ENCODE measurements at places on chromosomes 12 and 14. TPM values are rescaled to one million over a fixed set of nuclear protein-coding genes. Genes with fewer than 3 reads are reported as not detected.
A peak's percentile ranks its signal among the peaks of the same experiment; 100 is the strongest.

- no peak for DNase-seq
Observed at GRCh38 chr12:106189341-106189740, 50.6 kb upstream of the NUAK1 start.

DNA sequence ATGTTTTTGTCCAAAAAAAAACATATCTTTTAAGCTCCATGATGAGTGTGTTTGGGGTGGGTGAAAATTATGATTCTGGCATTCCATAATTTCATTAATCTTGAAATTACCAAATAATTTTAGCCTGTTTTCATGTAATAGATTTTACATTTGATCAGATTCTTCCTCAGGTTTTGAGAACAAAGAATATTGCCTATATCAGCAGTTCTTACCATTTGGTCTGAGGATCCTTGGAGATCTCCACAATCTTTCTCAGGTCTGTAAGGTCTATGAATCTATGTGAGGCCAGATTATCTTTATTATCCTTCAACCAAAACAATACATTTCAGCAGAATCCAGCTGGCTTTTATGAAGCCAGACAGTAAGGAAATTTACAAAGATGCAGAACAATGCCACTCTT, 373.3 kb upstream of the E2F7 start:
- no peak for DNase-seq

DNA sequence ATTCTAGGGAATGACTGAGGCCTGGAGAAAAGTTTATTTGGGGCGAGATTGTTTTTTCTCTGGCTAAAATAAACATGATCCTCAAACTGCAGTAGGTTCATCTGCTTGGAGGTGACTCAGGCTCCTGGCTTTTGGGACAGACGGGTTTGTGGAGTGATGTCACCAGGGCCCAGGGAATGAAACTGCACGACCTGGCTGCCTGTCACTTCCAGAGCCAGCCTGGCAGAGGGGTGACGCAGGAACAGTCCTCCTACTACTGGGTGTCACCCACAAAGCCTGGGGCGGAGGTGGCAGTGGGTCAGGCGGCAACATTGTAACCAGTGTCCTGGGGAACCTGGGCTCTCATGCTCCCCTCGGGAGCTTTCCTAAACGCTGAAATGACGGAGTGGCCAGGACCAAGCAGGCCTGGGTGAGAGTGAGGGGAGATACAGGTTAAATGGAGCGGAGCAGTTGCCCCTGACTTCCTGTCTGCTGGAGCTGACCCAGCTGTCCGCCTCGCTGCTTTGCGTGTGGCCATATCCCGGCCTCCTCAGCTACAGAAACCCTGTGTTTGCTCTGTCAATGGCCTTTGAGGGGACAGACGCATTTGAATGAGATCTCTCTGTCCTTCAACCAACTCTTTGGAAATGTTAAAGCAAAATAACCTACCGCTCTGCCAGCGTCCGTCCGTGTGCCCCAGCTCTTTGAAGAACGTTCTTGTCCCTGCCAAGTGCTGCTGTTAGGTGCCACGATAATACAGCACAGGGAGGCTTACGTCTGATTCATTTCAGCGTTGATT, 6.5 kb downstream of the HIP1R start:
- DNase-seq: peak; percentile 99

- DNase-seq: no peak
Observed at GRCh38 chr12:102625819-102626218, 145.5 kb upstream of the IGF1 start.

GRCh38 chr12:92027701-92028440, 117.8 kb downstream of the BTG1 start:
- peak; percentile 5 for DNase-seq

DNA sequence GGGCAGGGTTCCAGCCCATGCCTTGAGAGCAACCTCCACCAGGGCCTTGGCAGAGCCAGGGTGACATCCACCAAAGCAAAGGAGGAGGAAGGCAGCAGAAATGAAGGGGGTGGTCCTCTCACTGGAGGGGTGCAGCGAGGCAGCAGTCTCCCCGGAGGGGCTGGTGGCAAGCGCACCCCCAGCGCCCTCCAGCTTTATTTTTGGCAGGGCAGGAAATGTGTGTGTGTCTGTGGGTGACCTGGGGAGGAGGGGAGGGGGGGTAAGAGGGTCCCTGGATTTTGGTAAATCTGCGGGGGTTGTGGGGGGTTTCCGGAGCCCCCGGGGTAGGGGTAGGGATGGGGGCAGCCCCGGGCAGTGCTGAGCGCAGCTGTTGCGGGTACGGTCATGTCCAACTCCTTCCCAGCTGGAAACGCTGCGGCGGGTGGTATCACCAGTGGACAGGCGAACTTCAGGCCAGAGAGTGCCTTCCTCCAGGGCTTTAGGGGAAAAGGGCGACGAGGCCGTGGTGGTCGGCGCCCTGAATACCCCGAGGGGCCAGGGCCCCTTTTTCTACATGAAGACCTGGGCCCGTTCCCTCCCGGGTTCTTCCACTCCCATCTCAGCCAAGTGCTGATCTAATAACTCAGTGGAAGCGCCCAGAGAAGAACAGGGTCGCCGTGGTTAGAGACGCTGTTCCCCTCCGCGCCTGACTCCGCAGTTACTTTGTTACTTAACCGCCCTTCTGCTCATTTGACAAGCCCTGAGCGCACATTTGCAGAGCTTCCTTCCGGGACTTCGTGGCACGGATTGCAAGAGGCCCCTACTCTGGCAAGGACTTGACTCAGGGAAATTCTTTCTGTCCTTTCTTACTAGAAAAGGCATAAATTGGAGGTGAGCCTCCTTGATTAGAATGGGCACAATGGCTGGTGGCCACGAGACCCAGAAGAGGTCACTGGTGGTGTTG, 55.2 kb downstream of the FOS start:
- DNase-seq: peak; percentile 37

DNA sequence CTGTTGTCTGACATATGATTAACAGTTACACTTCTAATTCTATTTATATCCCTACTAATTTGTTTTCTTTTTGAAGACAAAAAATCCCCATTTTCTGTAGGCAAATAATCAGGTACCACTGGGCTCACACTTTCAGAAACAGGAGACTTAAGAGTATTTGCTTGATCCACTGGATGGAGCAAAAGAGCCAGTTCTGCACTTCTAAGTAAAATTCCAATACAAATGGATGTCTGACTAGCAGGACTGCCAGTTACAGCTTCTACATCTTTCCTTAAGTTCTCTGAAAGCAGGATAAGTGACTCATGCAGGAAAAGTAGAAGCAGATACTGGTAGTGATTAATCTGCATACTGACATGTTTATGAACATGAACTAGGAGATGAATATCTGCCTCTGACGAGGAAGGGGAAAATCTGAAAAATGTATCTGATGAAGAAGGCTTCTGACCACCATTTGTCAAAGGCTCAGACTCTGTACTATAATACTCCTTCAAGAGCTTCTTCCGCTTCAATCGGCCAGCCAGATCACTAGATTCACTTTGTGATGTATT, 73.8 kb upstream of the ANKS1B start:
- peak; percentile 94 for DNase-seq

GRCh38 chr12:70646850-70647249, 9.6 kb upstream of the PTPRB start:
- DNase-seq: no peak

The CCDC60 gene
- not detected for total RNA-seq

The PDE3A gene
- 14.8 TPM for total RNA-seq
